Stimulated activated CD4-positive, alpha-beta T cell treated with anti-CD3 and anti-CD28 coated beads, Interleukin-2, amount 100 ng/mL, for 48 hours (primary cell): ENCODE measurements at places on chromosomes 12 and 14.

DNA sequence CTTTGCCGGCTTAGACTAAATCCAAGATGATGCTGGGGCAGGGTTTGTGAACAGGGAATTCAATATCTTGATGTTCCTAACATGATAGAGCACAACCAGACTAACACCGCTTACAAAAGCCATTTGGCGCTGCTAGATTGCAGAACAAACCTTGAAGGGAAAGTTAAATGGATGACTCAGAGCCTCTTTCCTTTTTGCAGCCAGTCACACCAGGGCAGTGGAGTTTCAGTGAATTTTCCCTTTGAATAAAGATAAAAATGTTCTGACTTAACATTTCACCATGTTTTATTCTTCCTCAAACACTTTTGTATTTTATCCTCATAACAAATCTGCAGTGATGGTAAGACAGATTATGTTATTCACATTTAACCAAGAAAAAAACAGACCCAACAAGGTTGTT, 47.3 kb downstream of the PDE6H start:
- DNase-seq = no peak

GRCh38 chr12:46439793-46440511, 67.4 kb upstream of the SLC38A2 start:
- no peak for DNase-seq

DNA sequence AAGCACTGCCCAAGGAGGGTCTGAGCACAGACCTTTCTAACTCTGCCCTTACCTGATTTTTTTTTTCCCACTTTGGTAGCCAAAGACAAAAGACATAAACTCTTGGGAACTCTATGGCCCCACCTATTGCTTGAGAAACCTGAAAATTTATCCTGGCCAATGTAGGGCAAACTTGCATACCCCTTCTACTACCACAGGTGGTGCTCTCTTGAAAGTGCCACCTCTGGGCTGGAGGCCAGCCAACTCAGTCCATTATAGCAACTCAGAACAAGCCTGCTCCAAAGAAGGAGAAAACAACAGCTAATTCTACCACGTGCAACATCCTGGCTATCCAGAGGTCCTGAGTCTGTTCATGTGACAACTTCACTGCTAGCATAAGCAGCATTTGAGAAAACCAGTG, 55.7 kb upstream of the ABCD2 start:
- DNase-seq = no peak

DNA sequence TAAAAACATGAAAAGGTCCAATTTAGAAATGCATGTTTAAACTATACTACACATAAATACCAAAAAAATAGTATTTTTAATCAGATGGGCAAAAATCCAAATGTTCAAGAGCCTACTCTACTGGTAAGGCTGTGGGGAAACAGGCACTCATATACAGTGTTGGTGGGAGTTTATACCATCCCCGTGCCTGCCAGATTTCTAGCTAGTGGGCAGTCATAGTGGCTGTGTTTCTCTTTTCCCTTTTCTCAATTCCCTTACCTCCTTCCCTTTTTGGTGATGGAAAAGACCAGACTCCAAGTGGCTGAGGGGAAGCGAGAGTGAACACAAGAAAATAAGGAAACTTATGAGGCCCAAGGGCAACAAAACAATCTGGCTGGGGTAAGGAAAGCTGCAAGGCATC, 14.7 kb downstream of the ZNF641 start:
- no peak for DNase-seq

DNA sequence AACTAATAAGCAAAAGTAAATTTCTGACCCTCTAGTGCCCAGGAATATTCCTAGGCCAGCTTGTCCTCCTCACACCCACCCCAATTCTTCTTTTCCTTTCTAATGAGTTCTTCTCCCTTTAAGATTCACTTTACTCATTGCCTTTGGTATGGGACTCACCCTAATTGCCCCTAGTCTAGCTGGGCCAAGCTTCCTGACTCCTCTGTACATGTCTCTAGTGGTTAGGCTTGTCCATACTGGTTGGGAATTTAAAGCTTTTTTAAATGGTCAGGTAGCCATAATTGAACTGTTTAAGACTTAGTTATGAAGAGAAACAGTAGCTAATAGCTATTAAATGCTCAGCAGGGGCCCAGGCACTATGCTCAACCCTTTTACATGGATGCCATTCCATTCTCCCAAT, 248.2 kb downstream of the C12orf42 start:
- no peak for DNase-seq

DNA sequence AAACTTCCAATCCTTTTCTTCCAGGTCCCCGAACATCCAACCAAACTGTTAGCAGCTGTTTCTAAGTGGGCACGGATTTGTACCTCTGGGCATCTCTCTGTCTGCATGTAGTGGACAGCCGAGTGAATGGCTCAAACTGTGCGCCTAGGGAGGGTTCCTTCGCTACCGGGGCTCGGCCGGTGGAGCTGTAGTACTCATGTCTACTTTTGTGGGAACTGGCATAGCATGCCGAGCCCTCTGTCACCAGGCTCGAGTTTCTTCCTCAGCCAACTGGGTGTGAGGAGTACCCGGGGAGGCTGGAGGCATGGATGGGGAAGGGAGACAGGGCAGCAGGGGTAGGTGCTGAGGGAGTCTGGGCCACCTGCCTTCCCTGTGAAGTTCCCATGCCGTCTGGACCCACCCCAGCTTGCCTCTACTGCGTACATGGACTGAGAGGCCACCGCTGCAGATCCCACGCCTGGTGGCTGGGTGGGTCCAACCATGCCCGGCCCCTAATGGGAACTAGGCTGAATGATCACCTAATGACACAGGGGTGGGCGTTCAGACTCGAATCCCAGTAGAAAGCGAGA, 23.0 kb downstream of the TNFAIP2 start:
- DNase-seq = no peak

DNA sequence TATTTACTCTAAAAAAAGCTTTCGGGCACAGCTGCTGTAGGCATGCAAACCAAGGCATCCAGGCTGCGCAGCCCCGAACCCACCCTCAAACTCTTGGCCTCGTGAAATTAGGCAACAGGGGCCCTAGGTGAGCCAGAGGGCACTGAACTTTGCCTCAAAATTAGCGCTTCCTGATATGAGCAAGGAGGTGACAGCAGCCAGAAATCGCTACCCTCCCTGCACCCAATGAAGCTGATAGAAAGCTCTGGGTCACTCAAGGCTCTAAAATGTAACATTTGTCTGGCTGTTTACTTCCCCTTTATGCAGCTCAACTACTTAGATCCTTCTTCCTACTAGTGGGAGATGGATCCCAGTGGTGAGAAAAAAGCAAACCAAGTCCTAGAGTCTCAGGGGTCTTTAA, 61.8 kb downstream of the PITPNM2 start:
- DNase-seq = no peak

GRCh38 chr12:45425426-45425825, 209.5 kb downstream of the ANO6 start:
- DNase-seq = no peak

DNA sequence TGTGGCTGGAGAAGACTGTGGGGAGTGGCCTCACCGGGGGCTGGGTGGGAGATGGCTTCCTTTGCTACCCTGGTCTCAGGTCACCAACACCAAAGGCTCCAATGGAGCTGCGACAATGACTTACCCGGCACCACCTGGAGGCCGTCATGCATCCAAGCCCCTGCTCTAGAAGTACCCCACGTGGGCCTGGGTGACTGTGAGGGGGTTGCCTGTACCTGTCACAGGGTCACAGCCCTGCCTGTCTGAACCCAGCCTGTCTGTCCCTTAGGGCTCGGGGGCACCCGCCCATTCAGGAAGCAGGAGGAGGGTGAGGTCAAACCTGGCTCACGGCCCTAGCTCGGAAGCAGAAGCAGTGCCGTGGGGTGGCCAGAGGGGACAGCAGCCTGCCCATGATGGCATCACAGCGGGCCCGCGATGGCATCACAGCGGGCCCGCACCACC, 18.9 kb downstream of the ABCB9 start:
- DNase-seq = no peak

DNA sequence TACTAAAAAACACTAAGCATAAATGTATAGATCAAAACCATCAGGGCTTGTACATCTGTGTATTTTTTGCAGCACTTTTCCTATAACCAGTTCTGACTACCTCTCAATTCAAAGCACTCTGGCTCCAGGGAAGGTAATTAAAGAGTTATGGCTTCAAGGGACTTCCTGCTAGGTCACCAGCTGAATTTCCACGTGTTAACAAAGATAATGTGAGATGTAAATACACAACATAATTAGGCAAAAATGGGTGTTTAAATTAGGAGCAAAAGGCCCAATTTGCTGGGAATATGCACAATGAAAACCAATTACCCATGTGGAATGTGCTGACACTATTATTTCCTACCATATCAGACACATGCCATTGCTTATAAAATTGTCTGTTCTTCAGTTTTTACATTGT, 513.4 kb upstream of the FLRT2 start:
- DNase-seq = no peak

- DNase-seq = no peak
Observed at GRCh38 chr14:105549481-105549880, 23.1 kb downstream of the TMEM121 start.

- DNase-seq = no peak
Observed at GRCh38 chr14:81252278-81252677, 31.5 kb upstream of the GTF2A1 start.

- no peak for DNase-seq
Observed at GRCh38 chr12:32826807-32827412, 69.7 kb downstream of the PKP2 start.

GRCh38 chr12:110282300-110282860, 1.3 kb downstream of the ATP2A2 start:
- no peak for DNase-seq

DNA sequence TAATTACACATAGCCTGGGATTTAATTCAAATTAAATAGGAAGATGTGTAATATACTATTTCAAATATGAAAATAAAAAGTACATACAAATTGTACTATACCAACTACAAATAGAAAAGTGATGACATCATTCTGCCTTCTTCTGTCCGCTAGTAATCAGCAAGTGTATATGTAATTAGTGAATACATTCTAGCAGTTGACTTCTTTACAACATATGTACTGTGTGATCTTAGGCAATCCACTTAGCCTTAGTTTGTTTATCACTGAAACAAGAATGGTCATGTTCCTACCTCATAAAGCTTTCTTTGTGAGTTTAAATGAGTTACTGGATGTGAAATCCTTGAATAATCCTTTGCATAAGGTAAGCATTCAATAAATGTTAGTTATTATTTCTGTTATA, 7.8 kb upstream of the LUM start:
- DNase-seq = no peak
